Large intestine (tissue), 12 donors: ENCODE measurements at places on chromosomes 12 and 14. TPM values are rescaled to one million over a fixed set of nuclear protein-coding genes. Genes with fewer than 3 reads are reported as not detected.

Gene RHEBL1
- polyA plus RNA-seq, result 0.79 TPM

DNA sequence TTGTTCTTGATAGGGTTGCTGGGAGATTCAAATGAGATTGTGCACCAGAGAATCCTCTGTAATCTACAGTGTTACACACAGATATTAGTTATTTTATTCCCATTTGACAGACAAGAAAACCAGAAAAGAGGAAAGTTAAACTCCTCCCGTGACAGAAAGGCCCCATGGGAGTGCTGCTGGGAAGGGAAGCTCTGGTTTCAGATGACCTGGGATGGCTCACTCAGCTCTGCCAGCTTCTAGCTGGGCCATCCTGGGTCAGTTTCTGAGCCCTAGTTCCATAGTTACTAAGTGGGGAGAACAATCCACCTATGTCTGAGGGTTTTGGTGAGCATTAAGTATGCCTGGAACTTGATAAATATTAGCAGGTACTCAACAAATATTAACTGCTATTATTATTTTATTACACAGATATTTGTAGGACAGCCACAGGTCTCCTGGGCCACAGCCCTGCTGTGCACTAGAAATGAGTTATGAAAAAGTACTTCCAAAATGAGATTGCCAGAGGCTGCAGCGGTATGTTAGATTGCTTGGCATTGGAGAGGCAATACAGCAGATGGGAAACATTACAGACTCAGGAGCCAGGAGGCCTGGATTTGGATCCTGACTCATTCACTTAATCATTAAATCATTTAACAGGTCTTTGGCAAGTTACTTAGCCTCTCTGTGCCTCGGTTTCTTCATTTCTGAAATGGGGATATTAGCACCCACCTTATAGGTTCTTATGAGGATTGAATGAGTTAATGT is 47.1 kb upstream of the STON2 start:
- DNase-seq, result no peak

Gene STXBP6
- polyA plus RNA-seq, result 27.8 TPM

Gene OR4M1
- polyA plus RNA-seq, result not detected

DNA sequence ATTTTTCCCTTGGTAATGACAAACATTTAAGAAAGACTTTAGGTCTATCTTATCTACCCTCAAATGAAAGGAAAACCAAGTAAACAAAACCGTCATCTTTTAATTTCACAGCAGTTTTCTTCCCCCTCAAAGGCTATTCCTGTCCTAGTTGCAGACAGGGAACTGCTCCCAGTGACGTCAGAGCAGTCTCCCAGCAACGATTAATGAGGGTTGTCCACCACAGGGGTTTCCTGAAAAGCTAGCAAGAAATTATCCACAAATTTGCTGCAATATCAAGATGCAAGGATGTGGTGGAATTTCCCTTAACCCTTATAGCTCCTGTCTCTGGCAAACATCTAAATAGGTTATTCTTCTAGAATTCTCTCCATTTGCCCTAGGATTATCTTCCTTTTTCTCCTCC is 89.1 kb upstream of the STAC3 start:
- peak; percentile 51 for DNase-seq

DNA sequence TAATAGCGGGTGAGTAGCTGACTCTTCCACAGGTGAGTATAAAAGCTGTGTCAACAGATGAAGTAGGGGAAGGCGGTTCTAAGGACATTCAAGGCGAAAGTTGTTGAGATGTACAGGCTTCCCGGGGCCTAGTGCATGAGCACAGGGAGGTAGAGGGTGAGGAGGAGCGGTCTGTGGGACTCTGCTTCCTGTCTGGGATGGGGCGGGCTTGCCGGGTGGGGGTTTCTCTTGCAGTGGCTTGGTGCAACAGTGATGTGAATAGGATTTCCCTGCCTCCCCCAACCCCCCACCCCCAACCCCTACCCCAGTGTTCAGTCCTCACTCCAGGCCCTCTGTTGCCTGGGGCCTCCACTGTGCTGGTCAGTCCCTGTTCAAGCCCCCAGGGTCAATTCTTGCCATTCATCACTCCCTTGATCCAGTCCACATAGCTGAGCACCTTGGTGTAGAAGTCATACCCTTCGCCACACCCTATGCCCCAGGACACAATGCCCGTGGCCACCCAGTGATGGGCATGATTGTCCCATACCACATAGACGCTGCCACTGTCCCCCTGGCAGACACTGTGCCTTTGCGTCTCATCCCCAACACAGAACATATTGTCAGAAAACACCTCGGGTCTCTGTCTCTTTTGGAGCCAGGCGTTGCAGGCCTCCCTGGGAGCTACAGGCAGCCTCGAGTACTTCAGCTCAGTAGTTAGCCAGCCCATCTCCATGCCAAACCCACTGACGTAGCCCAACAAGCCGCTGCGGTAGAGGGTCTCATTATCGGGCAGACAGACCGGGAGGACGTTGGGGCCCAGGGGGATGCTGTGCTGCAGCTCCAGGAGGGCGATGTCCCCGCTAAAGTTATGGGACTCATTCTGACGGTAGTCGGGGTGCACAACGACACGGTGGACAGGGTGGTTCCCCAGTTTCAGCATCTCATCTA is 4.0 kb upstream of the C1R start:
- DNase-seq, result no peak
